ENCODE measurements at places on chromosomes 3 and 15. TPM values are rescaled to one million over a fixed set of nuclear protein-coding genes. Genes with fewer than 3 reads are reported as not detected.

GPR160 gene
- total RNA-seq = 0.37 TPM

RGMA gene
- total RNA-seq = 0.49 TPM

LACTB gene
- 8.5 TPM for total RNA-seq

- DNase-seq = no peak
These were observed 113.9 kb downstream of the RORA start for GRCh38 chr15:61115241-61115640.

- no peak for DNase-seq
These were observed 709.4 kb upstream of the NR2F2 start for GRCh38 chr15:95620934-95621579.

GRCh38 chr3:12973827-12974226 is 99.4 kb downstream of the IQSEC1 start:
- no peak for DNase-seq

DNA sequence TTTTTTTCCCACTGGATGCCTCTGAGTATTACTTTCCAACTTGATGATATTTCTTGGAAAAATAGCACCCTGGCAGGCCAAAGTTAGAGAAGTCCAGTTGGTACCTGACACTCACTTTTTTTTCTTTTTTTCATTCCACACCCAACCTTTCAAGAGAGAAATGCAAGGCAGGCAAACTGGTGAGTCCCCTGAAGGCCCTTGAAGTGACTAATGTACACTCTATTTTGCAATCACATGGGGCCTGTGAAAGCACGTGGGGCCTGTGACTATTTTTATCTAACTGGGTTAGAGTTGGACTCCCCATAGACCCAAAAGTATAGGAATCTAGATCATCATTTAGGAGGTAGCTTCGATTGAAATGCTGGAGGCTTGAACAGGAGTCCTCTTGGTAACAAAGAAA is 316.7 kb downstream of the CHL1 start:
- DNase-seq = no peak

DNA sequence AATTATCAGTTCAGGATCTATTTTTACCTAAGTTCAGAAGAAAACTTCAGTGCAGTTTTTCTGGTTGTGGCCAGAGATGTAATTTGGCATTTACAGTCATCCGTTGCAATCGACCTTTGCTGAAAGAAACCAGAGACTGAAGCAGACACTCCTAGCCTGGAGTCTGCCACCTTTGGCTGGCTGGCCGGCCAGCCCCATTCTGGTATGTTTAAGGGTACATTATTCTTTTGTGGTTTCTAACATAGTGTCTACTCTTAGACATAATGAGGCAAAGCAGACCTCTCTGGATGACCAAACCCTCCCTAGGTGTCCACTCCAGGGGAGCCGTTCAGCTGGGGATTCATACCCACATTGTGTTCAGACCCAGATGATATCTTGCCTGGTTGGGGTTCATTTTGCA is 275.9 kb upstream of the TPM1 start:
- DNase-seq = no peak

GRCh38 chr15:52082197-52083036 is 30.2 kb downstream of the BCL2L10 start:
- no peak for DNase-seq

- DNase-seq = no peak
These were observed 88.9 kb downstream of the MBNL1 start for GRCh38 chr3:152357587-152357986.

DNA sequence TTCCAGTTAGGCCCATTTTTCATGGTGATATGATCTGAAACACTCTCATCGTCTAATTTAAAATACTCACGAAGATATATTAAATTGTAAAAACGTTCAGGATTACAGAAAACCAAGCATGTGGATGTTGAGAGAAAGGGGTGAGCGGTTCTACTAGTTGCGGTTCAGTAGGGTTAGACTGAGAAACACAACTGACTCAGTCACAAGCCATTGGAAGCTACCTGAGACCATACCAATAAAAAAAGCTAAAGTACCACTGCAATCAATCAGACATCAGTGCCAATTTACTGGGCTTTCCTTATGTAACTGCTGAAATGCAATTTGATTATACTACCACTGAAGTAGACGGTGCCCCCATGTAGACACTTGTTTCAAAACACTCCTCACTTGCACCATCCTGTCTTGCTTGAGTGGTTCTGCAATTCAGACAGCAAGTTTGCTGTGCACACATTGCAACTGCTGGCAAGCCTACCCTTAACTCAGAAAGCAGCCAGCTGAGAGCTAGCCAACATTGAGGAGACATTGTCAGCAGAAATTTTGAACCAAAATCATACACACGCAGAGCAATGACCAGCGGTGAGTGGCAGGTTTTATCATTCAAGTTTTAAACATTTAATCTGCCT is 368.7 kb upstream of the ARHGEF26 start:
- DNase-seq = no peak
